ENCODE measurements at places on chromosomes 4 and X.

DNA sequence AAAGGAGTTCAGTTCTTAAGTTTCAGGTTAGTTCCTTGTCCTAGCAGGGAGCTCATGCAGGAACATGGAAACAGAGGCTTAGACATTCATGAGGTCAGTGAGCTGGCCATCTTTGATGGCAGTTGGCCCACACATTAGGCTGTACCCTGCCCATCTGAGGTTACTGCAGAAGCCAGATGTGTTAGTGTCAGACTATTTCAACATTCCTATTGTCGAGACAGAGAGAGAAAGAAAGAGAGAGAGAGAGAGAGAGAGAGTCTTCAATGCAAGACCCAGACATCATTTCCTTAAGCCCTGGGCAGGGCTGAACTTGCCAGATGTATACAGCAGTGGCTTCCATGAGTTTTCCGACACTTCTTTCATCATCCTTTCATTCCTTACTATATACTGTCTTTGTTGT lies 91.3 kb downstream of the PPP1R2C start:
- H3K4me1 ChIP-seq, result no peaks in the 10 kb centered on the region
- DNase-seq, result no peak
- H3K36me3 ChIP-seq, result no peaks in the 10 kb centered on the region
- no peak overlapping the region for H3K4me3 ChIP-seq
- no peak overlapping the region for H3K27ac ChIP-seq
- H3K27me3 ChIP-seq, result no peaks in the 10 kb centered on the region

DNA sequence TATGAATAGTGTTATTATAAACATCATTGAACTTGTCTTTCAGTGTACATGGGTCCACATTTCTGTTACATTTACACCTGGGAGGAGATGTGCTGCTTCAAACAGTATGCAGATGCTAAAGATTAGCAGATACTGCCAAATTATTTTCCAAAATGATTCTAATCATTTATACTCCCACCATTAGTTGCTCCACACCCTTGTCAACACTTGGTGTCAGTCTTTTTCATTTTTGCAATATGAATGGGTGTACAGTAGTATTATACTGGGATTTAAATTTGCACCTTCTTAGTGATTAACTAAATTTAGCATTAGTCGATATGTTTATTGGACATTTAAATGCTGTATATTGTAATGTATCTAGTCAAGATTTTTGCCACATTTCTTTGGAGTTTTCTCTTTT lies 131.6 kb upstream of the GRID2 start:
- H3K4me1 ChIP-seq, result no peaks in the 10 kb centered on the region
- no peak overlapping the region for H3K27ac ChIP-seq

DNA sequence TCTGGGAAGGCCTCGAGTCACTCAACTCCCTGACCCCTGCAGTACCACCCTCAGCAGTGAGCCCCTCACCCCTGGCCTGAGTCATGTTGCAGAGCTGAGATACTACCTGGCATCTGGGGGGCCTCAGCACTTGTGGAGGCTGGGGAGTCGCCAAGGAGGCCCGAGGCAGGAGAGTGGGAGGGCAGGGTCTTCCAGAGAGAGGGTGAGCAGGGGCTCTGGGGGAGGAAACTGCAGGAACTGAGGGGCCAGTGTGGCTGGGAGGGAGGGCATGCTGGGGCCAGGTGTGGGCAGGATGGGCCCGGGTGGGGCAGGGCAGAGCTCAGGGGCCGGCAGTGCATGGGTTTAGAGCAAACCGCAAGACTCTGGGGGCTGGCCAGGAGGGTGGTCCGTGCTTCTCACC lies 59.7 kb downstream of the SORCS2 start:
- H3K27ac ChIP-seq, result no peak overlapping the region
- H3K4me1 ChIP-seq, result no peaks in the 10 kb centered on the region
- H3K4me3 ChIP-seq, result no peak overlapping the region
- H3K27me3 ChIP-seq, result no peaks in the 10 kb centered on the region
- no peaks in the 10 kb centered on the region for H3K36me3 ChIP-seq
- DNase-seq, result no peak

DNA sequence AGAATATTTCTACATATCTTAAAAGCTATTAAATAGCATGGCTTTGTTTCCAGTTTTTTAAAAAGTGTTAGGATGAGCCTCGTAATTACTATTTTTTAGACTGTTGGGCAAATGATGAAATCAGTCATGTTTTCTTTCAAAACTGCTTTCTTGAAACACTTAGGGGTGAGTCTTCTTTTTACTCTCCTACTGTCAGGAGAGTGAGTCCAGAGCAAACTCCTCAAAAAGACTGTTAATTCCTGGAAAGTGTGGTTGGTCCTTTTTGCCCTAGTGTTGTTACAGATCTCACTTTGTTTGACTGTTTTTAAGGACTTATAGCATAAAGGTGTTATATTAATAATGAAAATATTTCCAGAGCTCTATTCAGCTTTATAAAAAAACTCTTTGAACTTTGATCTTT lies 6.3 kb downstream of the GSTCD start:
- H3K27ac ChIP-seq, result no peak overlapping the region
- H3K27me3 ChIP-seq, result no peaks in the 10 kb centered on the region
- peaks cover 42% of the 10 kb centered on the region for H3K4me1 ChIP-seq
- H3K36me3 ChIP-seq, result no peaks in the 10 kb centered on the region

DNA sequence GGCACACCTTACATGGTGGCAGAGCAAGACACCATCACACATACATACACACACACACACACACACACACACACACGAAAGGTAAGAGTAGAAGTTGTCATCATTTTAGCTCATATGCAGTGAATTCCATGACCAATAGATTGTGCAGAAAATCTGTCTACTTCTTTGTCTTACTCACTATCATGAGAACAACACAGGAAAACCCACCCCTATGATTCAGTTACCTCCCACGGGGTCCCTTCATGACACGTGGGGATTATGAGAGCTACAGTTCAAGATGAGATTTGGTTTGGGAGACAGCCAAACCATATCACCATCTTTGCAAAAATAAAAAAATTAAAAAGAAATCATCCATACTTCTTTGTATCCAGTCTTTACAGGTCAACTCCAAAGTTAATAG lies 221.1 kb downstream of the BMPR1B start:
- no peaks in the 10 kb centered on the region for H3K36me3 ChIP-seq
- H3K4me3 ChIP-seq, result no peak overlapping the region
- H3K27ac ChIP-seq, result no peak overlapping the region
- H3K4me1 ChIP-seq, result peaks cover 32% of the 10 kb centered on the region

GRCh38 chr4:121738780-121739535 lies 26.0 kb downstream of the SMIM43 start:
- no peak for DNase-seq
- no peaks in the 10 kb centered on the region for H3K36me3 ChIP-seq
- no peaks in the 10 kb centered on the region for H3K27me3 ChIP-seq
- H3K27ac ChIP-seq, result no peak overlapping the region
- no peaks in the 10 kb centered on the region for H3K4me1 ChIP-seq
- H3K4me3 ChIP-seq, result no peak overlapping the region

DNA sequence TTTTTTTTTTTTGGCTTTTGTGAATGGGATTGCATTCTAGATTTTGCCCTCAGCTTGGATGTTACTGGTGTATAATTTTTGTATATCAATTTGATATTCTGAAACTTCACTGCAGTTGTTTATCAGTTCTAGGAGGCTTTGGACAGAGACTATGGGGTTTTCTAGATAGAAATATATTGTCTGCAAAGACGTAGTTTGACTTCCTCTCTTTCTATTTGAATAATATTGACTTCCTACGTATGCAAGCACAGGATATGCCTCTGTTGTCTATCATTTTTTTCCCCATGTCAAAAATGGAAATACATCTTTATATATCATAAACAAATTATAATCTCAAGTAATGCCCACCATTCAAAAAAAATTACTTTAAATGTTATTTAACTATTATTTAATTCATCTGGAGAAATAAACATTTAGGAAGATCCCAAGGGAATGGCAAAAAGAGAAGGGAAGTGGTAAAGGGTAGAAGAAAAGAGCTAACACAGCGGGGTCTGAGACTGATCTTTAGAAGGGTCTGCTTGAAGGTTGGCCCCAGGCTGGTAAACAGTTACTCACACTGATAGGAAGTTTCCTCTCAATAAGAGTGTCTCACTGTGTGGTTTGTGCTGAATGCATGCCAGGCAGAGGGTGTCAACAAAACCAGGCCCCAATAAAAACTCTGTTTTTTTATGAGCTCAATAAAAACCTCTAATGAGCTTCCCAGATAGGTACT lies 35.7 kb downstream of the ZNF518B start:
- no peaks in the 10 kb centered on the region for H3K36me3 ChIP-seq
- DNase-seq, result peak; percentile 7
- no peak overlapping the region for H3K4me3 ChIP-seq
- H3K27ac ChIP-seq, result no peak overlapping the region
